ENCODE measurements at places on chromosomes 1 and 21.
A peak's percentile ranks its signal among the peaks of the same experiment; 100 is the strongest.

- DNase-seq: no peak
Measured at GRCh38 chr1:176205332-176205914, 1.7 kb downstream of the COP1 start.

GRCh38 chr1:234246638-234247116 is 126.6 kb upstream of the COA6 start:
- no peak for DNase-seq

DNA sequence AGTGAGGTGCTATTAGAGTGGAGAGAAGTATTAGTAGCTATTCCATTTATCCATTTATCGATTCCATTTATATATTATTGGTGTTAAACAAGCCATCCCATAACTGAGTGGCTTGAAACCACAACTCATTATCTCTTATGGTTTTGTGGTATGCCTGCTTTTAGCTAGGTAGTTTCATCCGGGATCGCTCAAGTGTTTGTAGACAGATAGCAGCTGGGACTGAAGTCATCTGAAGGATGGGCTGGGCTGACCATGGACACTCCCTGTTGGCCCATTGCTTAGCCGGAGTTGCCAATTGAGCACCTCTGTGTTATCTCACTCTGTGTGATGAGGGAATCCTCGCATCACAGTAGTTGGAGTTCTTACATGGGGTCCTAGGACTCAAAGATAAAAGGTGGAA is 622.5 kb downstream of the PLA2G4A start:
- DNase-seq: no peak

- peak; percentile 28 for DNase-seq
Measured at GRCh38 chr1:174800216-174800851, 199.4 kb upstream of the CACYBP start.

Measured in right cardiac atrium (tissue), 5 donors.